Pulmonary artery endothelial cell (primary cell): ENCODE measurements at places on chromosomes 3 and 15. TPM values are rescaled to one million over a fixed set of nuclear protein-coding genes. Genes with fewer than 3 reads are reported as not detected.

GRCh38 chr3:15460891-15461531 lies 33.6 kb downstream of the EAF1 start:
- no peak for DNase-seq

DNA sequence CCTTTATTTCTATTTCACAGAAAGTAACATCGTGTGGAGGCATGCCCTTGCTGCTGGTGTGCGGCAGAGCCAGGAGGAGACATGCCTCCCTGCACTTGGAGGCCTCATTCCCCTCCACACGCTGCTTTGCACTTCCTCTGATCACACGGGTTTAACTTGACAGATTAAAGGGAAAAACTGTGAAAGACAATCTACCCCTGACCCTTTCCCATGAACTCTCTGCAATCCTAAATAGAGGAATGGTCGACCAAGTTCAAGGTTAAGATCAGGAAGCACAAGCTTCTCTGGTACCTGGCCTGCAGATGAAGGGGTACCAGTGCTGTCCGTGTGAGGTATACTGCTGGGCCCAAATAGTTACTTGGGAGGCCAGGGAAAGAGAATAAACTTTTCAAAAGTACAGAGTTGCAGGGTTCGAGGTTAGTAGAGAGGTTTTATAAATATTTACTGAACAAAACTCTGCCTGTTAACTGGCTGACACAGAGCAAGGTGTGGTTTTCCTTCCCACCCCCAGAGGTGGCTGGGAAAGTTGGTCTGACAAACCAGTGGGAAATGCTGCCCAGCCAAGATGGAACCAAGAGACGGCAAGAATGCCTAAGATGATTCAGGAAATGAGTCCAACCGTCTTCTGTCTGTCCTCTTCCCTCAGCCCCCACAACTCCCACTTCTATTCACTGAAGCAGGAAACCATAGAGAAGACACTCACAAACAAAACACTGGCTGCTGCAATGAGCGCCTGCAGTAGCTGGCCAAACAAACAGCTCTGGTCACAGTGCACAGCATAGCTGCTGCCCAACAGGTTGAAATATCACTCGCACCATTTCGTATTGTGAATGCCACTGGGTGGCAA lies 79.6 kb downstream of the IGF2BP2 start:
- DNase-seq: peak; percentile 70

The ESYT3 gene
- total RNA-seq: 0.07 TPM in 1 of 2 replicates, not detected in the other

DNA sequence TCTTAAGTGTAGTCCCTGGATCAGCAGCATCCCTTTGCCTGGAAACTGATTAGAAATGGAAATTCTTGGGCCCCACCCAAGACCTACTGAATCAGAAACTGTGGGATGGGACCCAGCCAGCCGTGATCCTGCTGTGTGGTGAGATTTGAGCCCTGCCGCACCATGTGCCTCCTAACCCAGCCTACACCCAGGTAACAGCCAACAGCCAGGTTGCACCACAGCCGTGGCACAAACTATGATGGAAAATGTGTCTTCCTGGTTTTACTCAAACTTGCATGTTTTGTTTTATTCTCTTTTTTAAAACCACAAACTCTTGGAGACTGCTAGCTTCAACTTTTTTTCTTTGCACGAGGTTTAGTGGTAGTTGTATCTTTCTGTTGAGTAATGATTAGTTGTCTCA lies 2.6 kb downstream of the LIMD1 start:
- DNase-seq: no peak

The LRRC28 gene
- total RNA-seq: 13.4 and 14.8 TPM in 2 replicates

DNA sequence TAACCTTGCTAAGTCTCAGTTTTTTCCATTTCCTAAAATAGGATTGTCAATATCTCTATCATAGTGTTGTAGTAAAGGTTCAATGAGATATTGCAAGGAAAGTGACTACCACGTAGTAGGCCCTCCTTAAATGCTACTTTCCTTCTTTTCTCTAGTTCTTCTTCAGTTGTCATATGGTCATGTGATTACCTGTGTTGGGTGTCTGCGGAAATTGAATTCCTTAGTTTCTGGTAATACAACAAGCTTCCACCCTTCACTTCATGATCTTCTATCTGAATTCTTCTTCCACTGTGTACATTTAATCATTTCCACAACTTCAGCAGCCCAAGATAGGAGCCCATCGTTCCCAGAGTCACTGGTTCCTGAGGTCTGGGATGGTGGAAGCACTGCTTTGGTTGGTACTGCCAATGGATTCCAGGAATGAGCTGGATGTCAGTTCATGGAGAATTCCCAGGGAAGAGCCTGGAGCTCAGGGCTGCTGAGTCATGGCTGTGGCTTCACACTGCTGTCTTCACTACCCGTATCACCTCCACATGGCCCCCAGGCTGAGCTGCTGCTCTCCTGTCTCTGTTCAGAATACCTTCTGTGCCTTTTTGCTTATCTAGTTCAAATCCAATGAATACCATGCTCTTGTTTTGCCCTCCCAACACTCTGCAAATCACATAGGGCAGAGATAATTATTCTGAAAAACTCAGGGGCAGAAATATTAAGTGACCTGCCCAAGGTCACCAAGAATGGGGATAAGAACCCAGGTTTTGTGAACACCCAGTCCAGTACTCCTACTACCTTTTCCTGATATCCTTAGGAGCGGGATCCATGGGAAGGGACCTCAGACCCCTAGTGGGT lies 98.6 kb downstream of the RPL39L start:
- no peak for DNase-seq
